ENCODE measurements at places on chromosomes 12 and 14.

DNA sequence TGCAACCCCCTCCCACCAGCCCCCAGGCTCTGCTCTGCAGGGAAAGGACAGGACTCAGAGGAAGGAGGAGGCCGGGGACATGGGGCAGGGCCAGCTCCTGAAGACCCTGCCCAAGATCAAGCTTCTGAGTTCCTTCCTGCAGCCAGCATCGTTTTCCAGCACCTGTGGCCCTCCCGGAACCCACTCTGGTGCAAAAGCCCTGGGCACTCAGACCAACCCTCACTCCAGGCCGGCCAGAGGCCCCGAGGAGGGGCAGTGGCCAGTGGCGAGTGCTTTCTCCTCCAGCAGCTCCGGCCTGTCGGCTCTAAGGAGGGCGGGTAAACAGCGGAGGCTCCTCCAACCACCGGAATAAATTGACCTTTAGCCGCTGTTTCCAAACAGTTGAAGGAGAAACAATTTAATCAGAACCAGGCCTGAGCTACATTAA is 10.8 kb downstream of the TMEM179 start:
- no peak for DNase-seq

DNA sequence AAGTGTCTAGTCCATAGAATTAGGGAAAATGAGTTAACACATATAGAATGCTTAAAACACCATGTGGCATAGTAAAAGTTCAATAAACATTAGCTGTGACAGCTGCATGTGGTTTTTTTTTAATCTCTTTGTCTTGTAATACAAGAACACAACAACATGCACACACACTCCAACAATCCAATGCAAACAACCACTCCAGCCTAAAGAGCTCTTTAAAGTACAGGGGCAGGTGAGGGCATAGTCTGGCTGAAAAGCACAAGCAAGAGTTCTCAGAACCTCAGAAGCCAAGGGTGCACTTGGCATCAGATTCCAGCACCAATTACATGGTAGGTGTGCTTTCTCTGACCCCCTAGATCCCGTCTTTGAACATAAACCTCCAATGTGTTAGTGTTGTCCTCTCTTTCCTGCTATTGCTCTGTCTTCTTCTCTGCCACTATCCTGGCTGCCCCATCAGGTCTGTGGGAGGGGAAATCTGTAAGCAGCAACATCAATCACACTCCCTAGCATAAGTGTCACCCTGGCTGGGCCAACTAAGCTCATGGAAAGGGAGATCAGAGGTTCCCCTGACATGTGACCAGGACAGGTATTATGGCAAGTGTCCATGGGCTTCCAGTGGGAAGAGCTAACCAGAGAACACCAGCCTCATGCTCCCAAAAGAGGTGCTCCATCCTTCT is 91.0 kb downstream of the SLC8A3 start:
- DNase-seq: peak; percentile 99

DNA sequence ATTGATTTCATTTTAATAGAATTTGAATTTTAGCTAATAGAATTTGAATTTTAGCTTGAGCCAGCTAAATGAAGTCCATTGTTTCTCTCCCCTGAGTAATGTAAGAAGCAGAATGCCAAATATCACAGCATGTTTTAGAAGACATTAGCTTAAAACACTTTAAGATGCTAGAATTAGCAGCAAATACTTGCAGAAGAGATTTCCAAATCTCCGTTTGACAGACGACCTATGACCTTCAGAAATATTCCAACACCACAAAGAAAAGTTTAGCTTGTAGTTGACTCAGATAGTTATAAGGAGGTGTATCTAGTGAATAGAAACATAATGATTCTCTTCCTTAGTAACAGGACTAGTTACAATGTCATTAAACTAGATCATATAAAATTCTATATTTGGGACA is 51.7 kb upstream of the MYF6 start:
- no peak for DNase-seq

GRCh38 chr12:108717243-108717642 is 14.1 kb downstream of the CORO1C start:
- DNase-seq: no peak

DNA sequence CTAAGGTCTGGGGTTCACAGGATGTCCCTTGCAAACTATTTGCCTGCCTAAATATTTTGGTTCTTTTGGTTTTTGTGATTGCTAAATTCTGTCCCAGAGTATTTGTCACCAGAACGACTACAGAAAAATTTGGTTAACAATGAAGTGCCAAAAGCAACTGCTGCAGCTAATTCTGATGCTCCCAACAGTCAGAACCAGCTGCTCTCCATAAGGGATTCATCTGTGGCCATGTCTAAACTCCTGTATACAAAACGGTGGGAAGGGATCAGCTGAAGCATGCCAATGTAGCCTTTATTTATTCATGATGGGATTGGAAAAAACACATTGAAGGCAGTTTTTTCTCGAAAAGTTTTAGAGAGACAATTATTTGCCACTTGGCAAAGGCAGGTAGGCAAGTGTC is 29.3 kb upstream of the PELI2 start:
- no peak for DNase-seq

DNA sequence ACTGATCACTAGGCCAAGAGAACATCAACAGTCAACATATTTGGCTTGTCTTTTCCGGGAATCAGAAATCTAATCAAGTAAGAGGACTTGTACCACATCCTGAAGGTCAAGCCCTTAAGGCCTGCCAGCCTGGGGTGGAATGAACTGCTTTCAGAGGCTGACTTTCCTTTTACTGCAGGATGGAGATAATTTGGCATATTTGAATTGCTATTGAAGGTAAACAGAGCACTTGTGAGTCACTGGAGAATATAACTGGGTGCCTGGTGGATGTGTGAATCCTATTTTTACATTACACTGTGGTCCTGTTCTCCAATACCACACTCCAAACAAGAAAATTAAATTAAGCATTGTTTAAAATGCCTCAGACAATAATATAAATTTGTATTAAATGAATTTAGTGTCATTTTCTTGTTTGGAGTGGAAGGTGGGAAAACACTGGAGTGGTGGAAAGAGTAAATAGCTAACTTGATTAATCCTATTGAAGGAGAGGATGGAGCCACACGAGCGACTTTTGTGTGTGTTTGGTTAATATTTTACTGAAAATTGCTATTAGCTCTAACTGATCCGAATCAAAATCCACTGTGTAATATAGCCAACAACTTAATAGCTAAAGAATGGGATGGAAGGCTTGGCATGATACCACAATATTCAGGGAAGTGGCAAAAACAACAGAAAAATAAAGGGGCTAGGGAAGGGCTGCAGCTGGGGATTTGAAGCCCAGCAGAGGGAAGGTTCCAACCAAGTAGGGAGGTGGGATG is 89.4 kb downstream of the OTX2 start:
- DNase-seq: no peak

DNA sequence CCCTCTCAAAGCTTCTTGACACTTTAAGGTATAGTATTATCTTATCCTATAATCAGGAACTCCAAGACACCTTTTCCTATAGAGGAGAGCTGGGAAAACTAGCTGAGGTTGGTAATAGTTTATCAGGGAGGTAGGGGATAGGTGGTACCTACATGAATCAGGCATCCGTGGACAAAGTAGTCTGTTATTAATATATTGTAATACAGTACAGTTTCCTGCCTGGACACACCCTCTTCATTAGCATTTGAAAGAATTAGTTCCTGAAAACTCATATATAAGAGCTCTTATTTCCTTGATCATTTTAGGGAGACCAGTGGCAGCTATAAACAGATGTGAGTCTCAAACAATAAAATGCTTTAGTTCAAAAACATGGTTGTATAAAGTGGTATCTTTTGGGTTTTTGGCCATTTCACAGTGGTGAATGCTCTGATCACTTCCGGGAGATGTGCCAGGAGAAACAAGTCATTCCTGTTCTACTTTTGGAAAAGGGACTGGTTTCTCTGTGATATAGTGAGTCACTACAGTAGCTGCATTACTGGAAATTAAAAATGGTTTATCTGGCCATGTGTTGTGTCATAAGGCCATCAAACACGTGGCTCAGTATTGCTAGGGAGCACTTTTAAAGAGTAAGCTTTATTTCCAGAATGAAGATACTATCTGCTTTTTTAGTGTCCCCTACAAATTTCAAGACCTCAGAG is 98.1 kb downstream of the KLRB1 start:
- DNase-seq: no peak

DNA sequence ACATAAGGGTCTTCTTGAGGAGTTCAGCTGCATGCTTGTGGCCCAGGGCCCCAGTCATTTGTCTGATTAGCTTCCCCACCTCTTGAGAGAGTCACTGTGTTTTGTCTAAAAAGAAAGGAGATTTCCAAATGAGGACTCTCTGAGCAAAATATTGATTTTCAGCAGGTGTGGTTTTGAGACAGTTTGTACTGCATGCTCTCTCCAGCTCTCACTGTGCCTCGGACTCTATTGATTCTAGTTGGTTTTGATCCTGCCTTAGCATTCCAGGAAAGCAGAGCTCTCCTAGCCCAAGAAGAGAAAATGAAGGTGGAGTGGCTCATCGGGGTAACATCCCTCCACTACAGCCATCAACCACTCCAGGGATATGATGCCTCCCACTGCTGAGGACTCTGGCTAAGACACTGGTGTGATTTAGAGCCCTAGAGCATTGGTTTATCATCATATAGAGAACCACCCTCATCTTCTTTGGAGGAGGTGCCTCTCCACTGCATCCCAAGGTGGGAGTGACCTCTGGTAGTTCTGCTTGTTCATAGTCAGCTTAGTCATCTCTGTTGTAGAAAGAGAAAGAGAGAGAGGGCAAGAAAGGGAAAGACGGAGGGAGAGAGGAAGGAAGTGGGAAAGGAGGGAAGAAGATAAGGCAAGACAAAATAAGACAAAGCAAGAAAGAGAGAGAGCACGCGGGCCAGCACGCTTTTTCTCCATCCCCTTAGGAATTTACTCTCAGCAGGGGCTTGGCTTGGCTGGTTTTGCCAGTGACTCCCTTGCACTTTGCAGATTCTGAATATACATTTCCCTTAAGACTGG is 365.6 kb downstream of the DPF3 start:
- no peak for DNase-seq

- no peak for DNase-seq
Measured at GRCh38 chr14:56358851-56359614, 220.6 kb upstream of the TMEM260 start.

DNA sequence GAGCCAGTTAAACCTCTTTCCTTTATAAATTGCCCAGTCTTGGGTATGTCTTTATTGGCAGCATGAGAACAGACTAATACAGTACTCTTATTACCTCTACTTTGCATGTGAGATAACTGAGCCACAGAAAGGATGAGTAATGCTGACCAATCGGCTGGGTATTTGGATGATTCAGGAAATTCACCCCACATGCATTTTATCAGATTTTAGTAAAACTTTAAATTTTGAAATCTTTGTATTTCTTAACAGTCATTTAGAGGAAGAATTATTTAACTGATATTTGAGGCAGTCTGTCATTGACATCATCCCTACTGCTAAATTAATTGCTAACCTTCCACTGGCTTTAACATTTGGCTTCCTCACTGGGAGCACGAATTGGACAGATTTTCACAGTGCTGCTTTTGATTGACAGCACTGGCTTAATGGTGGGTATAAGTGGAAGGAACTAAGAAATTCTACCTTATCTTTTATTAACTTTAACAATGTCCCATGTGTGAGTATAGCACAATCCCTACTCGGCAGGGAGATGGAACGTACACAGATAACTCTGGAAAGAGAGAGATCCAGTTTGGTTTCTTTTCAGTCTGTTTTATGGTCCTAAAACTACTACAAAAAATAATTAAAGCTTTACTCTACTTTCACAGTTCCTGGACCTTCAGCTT is 261.0 kb downstream of the DACT1 start:
- DNase-seq: no peak

- DNase-seq: no peak
Measured at GRCh38 chr14:99831303-99831702, 38.1 kb downstream of the EML1 start.

DNA sequence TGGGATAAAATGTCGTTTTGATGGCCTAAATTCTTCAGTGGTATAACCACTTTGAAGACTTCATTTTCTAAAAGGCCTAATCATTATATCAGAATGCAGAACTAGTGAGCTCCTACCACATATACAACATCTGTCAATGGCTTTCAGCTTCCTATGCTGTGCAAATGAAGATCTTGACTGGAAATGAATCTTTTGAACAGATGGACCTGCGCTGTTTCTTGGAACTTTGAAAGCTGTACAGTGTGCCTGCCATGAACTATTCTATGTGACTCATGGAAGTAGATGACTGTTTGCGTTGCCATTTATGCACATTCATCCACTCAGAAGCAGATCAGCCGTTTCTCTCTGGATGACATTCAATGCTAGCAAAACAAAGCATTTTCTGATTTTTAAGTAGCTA is 542.2 kb upstream of the USP15 start:
- DNase-seq: no peak

GRCh38 chr14:59358102-59358501 is 107.1 kb downstream of the GPR135 start:
- no peak for DNase-seq

DNA sequence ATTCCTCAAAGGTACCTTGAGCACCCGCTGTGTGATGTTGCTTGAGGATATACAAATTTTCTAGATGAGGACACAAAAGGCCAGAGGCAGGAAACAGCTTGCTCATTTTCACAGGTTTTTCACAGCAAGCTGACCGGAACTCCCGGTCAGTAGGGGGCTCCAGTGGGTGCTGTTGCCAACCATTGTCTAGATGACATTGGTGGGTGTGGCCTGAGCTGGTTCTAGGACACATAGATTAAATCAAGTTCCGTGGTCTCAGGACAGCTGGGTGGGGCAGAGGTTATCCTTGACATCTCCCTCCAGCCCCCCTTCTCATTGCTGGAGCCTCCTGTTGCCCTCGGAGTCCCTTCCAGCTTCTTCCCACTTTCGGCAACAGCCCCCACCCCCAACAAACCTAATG is 153.6 kb upstream of the FKBP4 start:
- no peak for DNase-seq

DNA sequence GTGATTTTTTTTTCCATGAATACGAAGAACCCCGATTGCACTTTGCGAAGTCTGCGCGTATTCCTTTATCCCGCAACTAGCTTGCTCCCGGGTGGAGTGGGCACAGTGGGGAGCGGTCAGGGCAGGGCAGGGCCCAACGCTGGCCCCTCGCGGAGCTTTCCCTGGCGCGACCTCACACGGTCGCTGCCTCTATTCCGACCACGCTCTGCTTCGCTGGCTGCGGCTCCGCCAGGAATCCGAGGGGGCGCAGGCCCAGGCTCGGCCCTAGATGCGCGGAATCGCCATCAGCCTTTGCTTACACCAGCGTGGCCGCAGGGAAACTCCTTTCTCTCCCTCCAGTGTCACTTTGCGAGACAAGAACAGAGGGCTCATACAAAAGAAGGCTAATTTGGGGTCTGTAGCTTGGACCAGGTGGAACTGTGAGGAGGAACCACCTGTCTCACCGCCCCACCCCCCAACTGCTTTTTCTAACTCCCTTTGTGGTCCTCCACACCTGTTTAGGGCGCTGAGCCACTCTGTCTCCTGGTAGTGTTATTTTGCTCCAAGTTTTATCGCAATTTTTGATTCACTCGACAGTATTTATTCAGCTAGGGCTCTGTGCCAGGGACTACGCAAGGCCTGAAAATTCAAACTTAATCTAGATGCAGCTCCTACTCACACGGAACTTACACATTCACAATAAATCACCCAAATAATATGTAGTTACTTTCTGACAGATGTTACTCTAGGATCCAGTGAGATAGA is 3.1 kb upstream of the NKX2-1 start:
- no peak for DNase-seq

- DNase-seq: no peak
Measured at GRCh38 chr12:91381309-91381804, 198.7 kb upstream of the DCN start.

All from NCI-H187 treated with DMSO at 0.1 percent for 48 hours (cell line).